Stimulated activated CD8-positive, alpha-beta memory T cell treated with anti-CD3 and anti-CD28 coated beads, Interleukin-7, amount 100 ng/mL, for 4 hours (primary cell): ENCODE measurements at places on chromosomes 1 and 21.

DNA sequence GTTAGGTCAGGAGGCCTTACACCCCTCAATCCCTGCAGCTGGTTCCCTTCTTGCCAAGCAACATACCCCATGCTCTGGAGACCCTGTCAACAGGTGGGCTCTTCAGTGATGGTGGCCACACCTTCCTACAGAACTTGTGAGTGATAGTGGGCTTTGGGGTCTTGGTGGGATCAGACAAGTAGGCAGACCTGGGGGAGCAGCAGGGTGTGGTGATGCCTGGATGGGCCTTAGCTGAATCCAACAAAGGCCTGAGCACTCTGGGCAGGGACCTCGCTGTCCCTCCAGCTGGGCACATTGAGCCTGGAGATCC, 14.9 kb downstream of the FAAH start:
- no peak for DNase-seq

- DNase-seq, result no peak
Measured at GRCh38 chr1:36349241-36349671, 25.8 kb upstream of the EVA1B start.

- DNase-seq, result no peak
Measured at GRCh38 chr1:19484338-19484797, 971 bp downstream of the CAPZB start.

GRCh38 chr1:209692745-209693504, 11.7 kb upstream of the HSD11B1 start:
- peak; percentile 39 for DNase-seq

DNA sequence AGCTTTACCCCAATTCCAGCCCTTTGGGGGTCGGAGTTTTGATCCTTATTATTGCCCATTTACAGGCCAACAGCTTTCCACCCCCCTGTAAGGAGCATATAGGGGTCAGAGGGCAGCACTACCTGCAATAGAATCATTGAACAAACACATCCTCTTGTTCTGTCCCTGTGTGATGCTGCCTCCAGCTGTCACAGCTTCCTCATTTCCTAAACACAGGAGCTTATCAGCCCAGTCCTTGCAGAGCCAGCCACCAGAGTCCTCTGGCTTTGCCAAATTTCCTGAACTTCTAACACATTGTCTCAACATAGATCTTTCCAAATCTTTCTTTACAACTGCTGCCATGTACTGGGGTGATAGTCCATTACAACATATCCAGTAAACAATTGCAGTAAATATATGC, 32.8 kb upstream of the PTBP2 start:
- no peak for DNase-seq

GRCh38 chr1:221430152-221430960, 311.5 kb downstream of the DUSP10 start:
- DNase-seq, result no peak

GRCh38 chr1:46571691-46572225, 20.3 kb upstream of the KNCN start:
- no peak for DNase-seq

DNA sequence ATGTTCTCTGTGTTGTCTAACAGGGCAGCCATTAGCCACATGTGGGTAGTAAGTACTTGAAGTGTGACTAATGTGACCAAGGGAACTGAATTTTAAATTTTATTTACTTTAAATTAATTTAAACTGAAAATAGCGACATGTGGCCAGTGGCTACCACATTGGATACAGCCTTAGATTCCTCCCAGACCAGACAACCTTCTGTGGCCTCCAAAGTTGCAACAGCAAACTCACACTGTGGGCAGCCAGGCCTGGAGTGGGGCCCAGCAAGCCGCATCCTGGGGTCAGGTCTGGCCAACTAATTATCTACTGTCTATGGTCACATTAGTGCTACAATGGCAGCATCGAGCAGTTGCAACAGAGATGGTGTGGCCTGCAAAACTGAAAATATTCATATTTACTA, 11.7 kb downstream of the EIF2D start:
- DNase-seq, result no peak

DNA sequence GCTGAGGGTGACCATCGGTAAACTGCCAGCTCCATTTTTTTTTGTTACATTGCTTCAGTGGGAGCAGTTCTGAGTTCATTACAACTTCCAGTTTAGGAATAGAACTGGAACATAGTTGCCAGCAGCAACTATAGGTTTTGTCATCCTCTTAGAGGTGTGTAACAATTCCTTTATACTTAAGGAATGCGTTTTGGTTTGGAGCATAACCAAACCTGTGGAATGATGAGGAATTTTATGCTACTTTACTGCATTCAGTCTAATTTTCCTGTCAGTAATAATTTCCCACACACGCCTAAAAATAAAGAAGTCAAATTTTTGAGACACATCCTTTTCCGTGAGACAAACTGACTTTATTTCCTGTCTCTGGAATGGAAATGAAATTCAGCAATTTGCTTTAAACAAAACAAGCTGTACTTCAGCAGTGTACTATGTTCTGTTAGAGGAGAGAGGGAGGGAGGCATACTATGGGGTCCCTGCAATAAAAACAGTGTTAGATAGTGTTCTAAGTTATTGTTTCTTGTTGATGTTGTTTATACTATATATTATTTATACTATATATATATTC, 4.8 kb upstream of the AMPD1 start:
- no peak for DNase-seq

- peak; percentile 70 for DNase-seq
Measured at GRCh38 chr1:46532498-46533178, 18.8 kb downstream of the KNCN start.

GRCh38 chr1:59417406-59417805, 120.5 kb downstream of the FGGY start:
- DNase-seq, result no peak

DNA sequence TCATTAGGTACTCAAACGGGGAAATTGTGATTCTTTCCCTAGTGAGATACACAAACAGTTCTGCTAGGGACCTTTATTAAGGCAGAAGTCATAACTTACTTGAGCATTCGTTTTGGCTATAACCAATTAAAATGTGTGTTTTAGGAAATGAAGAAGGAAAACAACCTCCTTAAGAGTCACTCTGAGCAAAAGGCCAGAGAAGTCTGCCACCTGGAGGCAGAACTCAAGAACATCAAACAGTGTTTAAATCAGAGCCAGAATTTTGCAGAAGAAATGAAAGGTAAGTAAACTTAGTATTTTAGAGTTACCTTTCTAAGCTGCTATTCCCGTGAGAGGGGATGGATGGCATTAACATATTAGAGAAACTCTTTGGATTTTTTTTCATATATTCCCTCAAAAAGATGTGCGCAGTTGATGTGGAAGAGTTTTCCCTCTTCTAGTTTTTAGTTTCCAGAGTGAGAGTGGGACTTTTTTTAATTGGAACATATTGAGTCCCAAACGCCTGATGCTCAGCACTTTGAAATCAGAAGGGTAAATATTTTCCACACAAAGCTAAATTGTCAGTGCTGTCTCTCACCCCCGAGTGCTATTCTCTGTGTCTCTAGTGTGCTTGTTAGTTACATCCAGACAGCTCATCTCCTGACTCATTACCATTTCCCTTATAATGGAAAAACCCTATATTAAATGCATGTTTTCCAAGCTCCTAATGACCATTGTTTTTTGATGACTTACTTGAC, 34.9 kb downstream of the CENPF start:
- DNase-seq, result no peak

DNA sequence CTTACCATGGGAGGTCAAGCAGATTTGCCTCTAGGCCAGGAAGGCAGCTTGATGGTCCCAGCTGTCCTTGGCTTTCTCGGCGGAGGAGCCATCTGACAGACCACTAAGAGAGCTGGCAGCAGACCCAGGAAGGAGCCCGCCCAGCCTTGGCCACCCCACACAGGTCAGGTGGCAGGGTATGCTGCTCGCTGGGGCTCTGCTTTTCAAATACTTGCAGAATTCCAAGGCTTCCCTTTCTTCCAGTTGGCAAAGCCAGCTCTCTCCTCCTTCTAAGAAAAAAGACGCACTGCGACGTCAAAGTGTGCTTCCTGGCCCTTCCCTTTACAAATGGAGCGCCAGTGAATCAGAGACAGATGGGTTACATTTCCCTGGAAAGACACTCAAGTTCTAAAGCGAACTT, 229.4 kb downstream of the CACNA1E start:
- no peak for DNase-seq
